ENCODE measurements at places on chromosomes 13 and 19.

GRCh38 chr13:77061362-77061761 lies 34.4 kb upstream of the FBXL3 start:
- no peak for DNase-seq

GRCh38 chr19:55304980-55305379 lies 20.2 kb downstream of the TMEM150B start:
- DNase-seq, result no peak

GRCh38 chr19:8151767-8152035 lies 2.3 kb upstream of the FBN3 start:
- no peak for DNase-seq

GRCh38 chr19:56837004-56837403 lies 3.5 kb downstream of the PEG3 start:
- DNase-seq, result peak; percentile 50

- no peak for DNase-seq
These were observed 14.1 kb upstream of the ZNF177 start for GRCh38 chr19:9348671-9349070.

GRCh38 chr19:36604656-36605100 lies 435 bp upstream of the ZNF382 start:
- peak; percentile 81 for DNase-seq

DNA sequence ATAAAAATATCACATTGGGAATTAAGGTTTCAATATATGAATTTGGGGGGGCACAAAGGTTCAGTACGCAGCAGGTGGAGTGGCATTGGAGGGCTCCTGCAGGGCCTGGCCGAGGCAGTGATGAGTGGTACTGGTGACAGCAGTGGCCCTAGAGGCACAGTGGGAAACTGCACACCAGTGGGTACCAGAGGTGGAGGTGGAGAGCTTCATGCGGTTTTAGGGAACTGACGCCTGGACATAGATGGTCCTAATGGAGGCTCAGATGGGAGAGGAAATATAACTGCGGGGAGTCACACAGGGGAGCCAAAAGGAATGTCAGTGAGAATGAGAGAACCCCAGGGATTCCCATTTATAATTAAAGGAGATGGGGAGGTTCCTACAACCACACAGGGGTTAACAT lies 156.2 kb downstream of the COG6 start:
- peak; percentile 53 for DNase-seq

DNA sequence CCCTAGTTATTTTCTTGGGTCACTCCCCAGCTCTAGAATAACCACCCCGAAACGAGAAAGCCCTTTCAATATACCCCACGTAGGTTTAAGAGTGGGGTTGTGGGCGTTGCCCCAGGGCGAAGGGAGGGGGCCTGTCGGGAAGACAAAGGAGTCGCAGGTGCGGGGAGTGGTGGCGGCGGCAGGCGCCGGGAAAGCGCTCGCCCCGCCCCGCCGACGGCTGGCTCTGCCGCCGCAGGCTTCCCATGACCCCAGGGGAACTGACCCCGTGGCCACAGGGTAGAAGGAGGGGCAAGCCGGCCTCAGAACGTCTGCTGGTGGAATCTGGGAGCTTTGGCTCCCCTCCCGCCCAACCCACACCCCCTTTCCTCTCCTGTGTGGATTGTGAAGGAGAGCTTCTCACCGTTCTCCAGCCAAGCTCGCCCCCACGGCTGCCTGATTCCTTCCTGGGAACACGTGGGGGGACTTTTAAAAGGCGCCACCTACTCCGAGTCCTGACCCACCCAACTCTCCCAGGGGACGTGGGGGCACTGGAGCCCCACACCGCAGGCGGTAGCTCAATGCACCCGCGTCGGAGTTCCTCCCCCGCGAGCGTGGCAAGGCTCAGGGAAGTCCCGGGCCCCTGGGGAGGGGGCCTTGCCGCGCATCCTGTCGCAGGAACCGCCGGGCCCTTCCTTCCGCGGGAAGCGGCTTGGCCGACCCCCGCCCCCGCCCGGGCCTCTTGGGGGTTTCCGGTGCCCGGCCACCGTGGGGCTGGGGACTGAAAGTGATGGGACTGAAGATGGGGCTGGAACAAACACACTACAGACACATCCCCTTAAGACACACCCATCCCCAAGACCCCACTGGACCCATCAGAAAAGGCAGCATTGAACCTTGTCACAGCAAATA lies 5.5 kb downstream of the IER2 start:
- DNase-seq, result peak; percentile 81

DNA sequence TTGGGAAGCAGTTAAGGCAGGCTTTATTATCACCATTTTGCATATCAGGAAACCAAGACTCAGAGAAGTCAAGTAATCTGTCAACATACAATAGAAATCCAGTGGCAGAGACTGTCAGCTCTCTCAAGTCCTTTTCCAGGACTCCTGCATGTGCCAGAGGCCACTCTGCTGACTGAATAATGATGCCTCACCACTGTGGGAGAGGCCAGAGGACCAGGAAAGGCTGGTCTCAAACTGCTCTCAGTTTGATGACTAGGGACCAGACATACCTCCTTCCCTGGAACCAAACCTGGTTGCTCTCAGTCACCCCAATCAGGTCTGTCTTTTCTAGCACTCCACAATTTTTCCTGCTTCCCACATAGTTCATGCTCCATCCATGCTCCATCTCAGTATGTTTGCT lies 8.0 kb downstream of the RNASEH2B start:
- no peak for DNase-seq

- DNase-seq, result no peak
These were observed 30.9 kb upstream of the CYP4F8 start for GRCh38 chr19:15584095-15584494.

- no peak for DNase-seq
These were observed 17.3 kb upstream of the DCLK1 start for GRCh38 chr13:36148446-36148845.

GRCh38 chr19:1768248-1768647 lies 14.9 kb downstream of the ONECUT3 start:
- peak; percentile 76 for DNase-seq

- DNase-seq, result peak; percentile 36
These were observed 4.0 kb downstream of the SPPL2B start for GRCh38 chr19:2332341-2333026.

GRCh38 chr19:29645911-29646310 lies 19.4 kb upstream of the PLEKHF1 start:
- DNase-seq, result peak; percentile 35

- DNase-seq, result no peak
These were observed 168.0 kb downstream of the TNFSF13B start for GRCh38 chr13:108437496-108437895.

DNA sequence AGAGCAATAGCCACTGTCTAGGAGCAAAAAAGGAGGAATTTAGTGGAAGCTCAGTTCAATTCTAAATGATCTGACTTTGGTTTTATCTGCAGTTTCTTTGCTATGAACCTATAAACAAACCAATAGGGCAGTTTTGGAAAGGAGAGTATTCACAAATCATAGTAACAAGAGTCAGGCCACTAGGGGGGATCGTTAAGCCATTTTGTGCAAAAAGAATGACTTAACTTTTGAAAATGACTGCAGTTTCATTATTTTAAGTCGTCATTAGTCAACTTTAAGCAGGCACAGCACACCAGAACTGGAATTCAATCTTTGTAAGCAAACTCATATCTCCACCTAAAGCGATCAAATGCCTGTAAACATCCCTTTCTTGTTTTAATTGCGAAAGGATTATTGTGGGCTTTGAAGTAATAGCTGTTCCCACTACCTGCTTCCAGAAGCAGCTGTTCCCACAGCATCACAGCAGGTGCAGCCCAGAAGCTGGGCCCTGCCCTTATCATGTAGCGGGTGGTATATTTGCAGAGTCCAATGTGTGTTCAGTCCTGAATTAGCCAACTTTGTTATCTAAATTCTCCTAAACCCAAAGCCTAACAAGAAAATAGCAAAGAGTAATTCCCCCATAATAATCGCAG lies 51.5 kb downstream of the SOX21 start:
- DNase-seq, result peak; percentile 51

GRCh38 chr13:94311893-94312292 lies 167.6 kb downstream of the DCT start:
- DNase-seq, result no peak

DNA sequence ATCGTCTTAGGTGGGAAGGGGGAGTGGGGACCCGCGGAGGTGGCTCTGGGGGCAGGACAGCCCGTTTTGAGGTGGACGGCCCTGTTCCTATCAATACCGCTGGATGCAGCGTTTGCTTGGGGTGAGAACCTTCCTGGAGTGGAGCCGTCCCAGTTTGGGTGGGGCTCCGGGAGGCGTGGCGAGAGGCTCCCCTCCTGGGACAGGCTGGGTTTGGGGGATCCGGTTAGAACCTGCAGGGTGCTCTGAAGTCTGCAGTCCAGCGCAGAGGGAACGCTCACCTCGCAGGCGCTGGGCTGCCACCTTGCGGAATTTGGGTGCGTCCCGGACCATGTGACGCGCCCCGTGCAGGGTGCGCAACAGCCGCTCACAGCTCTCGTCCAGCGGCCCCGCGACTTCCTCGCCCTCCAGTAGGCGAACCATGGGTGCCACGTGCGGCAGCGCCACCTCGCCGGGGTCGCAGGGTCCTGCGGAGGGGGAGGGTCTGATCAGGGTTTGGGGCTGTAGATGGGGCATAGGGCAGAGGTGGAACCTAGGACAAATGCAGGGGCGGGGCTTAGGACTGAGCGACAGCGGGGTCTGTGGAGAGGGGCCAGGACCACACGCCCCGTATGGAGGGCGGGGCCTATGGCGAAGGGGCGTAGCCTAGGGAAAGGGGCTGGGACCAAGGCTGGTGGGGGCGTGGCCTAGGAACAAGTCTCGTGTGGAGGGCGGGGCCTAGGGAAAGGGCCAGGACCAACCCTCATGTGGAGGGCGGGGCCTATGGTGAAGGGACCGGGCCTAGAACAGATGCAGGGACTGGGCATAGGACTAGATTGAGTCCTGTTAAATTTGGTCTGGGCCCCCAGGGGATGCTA lies 13.8 kb downstream of the SH2D3A start:
- peak; percentile 96 for DNase-seq

- DNase-seq, result peak; percentile 62
These were observed 214.9 kb downstream of the KLF5 start for GRCh38 chr13:73273745-73274144.
